Thymus (tissue), 14 donors: ENCODE measurements at places on chromosomes 11 and 22. TPM values are rescaled to one million over a fixed set of nuclear protein-coding genes. Genes with fewer than 3 reads are reported as not detected.

Gene OR51B4
- not detected for total RNA-seq

Gene POLR2F
- total RNA-seq = 88.0 TPM

Gene MMP12
- 10.8 TPM for total RNA-seq

Gene CASP4
- total RNA-seq = 82.6 TPM

Gene DEPDC7
- total RNA-seq = 3.2 TPM

Gene MAPK8IP2
- 0.33 TPM for total RNA-seq

Gene AMOTL1
- total RNA-seq = 31.8 TPM

Gene OR8K1
- not detected for total RNA-seq

Gene CHRDL2
- not detected for total RNA-seq

Gene MPZL2
- total RNA-seq = 18.1 TPM

Gene P2RX6
- total RNA-seq = 0.66 TPM

Gene CHEK1
- total RNA-seq = 35.5 TPM

Gene IL17REL
- 5.9 TPM for total RNA-seq

Gene RGL4
- total RNA-seq = 29.8 TPM

Gene NRXN2
- total RNA-seq = 0.85 TPM

Gene GAL3ST3
- 0.42 TPM for total RNA-seq

Gene C11orf87
- not detected for total RNA-seq

Gene OR5T2
- not detected for total RNA-seq

Gene CARNS1
- total RNA-seq = 0.57 TPM

Gene LRRC74B
- not detected for total RNA-seq

Gene MMP27
- not detected for total RNA-seq

Gene KCNE3
- 2.9 TPM for total RNA-seq

Gene PHETA2
- total RNA-seq = 5.1 TPM

Gene LSP1
- total RNA-seq = 179 TPM

Gene KRTAP5-7
- total RNA-seq = not detected

Gene SMC1B
- total RNA-seq = 0.19 TPM

Gene UCP3
- 0.90 TPM for total RNA-seq

Gene PLAAT4
- 68.3 TPM for total RNA-seq

Gene FREY1
- total RNA-seq = 0.52 TPM

Gene BTBD18
- under 0.01 TPM for total RNA-seq

Gene LAYN
- total RNA-seq = 11.5 TPM

Gene IFITM10
- total RNA-seq = 0.14 TPM

Gene OR6X1
- total RNA-seq = not detected

Gene AGBL2
- total RNA-seq = 2.7 TPM

Gene APOC3
- total RNA-seq = 1.1 TPM

Gene RAG2
- 195 TPM for total RNA-seq

Gene KCNK4
- total RNA-seq = not detected

Gene DEUP1
- total RNA-seq = 0.33 TPM

Gene GDPD4
- not detected for total RNA-seq

Gene OR52W1
- not detected for total RNA-seq

Gene SLC29A2
- total RNA-seq = 1.6 TPM

Gene SIK3
- total RNA-seq = 10.3 TPM

Gene CHKB
- total RNA-seq = 65.6 TPM

Gene MFNG
- total RNA-seq = 56.4 TPM

Gene LARGE2
- 3.5 TPM for total RNA-seq

Gene DRD2
- total RNA-seq = 0.05 TPM
